ENCODE measurements at places on chromosomes 1 and 21. TPM values are rescaled to one million over a fixed set of nuclear protein-coding genes. Genes with fewer than 3 reads are reported as not detected.

INKA2 gene
- 24.2 TPM for polyA plus RNA-seq

DMBX1 gene
- polyA plus RNA-seq, result 0.29 TPM

APCS gene
- polyA plus RNA-seq, result not detected

RAP1GAP gene
- 96.3 TPM for polyA plus RNA-seq

CADM3 gene
- 243 TPM for polyA plus RNA-seq

FCRL4 gene
- polyA plus RNA-seq, result not detected

ERICH3 gene
- 16.0 TPM for polyA plus RNA-seq

UQCRHL gene
- 2.2 TPM for polyA plus RNA-seq

FAM76A gene
- polyA plus RNA-seq, result 12.3 TPM

LTN1 gene
- polyA plus RNA-seq, result 25.5 TPM
